ENCODE measurements at places on chromosomes 2 and 18.

DNA sequence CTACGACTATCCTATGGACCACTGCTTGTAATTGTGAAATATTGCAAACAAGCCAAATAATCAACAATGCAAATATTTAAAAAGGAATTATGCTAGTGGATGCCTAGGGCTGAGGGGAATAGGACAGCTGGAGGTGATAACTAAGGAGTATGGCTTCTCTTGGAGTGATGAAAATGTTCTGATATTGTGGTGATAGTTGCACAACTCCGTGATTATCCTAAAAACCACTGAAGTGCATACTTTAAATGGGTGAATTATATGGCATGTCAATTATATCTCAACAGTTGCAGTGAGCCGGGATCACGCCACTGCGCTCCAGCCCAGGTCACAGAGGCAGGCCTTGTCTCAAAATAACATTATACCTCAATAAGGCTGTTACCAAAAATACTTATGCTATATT, 125.1 kb upstream of the SH3BP4 start:
- DNase-seq, result no peak

DNA sequence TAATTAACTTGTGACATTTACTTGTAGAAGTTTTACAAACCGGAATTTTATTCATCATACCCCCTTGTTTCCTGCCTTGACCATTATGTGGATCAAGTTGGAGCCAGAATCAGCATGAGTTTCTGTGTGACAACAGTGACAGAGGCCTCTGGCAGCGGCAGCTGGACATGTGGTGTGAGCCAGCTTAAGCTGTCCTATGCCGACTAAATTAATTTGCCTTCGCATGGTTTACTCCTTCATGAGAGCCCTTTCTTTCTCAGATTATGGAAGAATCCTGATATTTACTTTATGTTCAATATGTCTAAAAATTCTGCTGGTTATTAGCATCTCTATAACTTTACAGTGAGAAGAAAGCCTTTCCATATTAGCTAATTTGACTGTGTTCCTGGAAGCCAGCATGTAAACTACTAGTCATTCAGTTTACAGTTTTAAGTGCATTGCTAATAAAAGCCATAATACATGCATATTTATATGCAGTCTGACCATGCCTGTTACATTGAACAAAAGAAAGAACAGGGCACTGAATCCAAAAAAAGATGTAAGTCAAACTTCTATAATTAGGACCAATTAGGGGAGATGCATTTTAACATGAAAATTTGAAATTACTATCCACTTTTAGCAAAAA, 495.8 kb upstream of the ACVR2A start:
- DNase-seq, result no peak

DNA sequence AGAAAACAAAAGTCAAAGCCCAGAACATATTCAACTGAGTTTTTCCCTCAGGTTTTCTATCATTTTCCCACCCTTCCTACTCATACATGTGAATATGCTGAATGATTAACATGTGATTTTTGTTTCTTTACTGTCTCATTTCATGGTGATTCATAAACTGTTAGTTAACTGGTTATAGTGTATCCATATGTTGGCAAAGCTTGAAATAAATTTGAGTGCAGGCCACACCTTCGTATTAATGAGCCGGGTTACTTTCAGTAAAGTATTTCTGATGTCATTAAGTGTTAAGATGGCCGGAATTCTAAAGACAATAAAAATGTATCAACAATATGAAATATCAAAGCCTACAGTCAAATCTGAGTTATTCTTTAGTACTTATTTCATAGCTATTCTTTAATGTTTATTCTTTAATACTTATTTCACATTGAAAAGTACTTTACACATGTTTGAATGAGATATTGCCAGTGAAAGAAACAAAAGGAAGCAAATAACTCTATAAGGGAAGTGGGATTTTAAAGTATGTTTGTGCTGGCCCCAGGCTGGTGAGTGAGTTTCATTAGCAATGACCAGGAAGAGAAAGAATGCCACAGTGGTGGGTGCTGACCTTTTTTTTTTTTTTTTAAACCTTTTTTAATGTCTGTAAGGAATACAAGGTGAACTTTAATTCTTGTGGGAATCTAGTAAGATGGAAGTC, 178.6 kb downstream of the NEDD4L start:
- DNase-seq, result no peak

GRCh38 chr2:62319070-62319469, 123.2 kb downstream of the B3GNT2 start:
- DNase-seq, result no peak

DNA sequence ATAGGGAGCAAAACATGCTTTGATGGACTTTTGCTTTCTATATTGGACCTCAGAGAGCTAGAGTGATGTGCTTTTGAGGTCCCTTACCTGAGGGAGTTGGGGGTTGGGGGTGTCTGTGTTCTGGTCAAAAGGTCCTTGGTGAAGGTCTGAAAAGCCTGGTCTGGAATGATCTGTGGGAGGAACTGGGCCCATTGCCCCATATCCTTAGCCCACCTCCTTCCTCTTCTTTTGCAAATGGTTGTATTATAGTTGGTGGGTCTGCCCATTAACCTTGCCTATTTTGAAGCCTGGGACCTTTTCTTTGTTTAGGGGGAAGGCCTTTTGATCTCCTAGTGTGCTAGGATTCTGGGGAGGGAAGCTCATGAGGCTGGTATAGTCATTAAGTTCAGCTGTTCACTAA, 88.7 kb downstream of the FMNL2 start:
- DNase-seq, result no peak

DNA sequence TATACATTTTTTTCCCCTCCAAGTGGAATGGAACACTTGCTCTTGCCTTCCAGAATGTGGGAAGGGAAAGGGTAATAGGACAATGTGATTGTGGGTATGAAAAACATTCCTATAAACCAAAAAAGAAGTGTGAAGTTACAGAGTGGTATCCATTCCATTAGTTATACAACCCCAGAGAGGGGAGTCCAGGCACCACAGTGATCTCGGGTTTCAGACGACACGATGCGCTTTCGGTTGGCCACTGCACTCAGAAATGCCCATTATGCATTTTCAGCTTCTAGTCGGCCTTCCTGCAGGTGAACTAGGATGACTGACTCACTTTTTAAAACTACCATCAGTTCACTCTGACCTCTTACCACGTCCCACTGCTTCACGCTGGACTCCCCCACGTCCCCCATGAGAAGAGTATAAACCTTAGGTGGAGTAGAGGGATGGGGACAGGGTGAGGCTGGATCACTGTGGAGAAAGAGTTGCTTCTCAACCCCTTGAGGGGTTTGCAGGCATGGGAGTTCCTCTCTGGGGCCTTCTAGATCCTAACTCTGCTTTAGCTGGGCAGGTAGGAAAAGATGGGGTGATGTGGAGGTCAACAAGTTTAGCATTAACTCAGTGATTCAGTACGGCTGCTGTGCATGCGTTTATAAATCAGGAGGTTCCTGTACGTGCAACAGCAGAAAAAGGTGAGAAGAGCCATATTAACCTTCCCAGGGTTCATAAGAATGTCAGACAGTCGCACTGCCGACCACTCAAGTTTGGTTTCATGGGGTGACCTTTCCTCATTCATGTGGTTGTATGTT, 50.5 kb downstream of the ZNF532 start:
- no peak for DNase-seq

All from stimulated activated CD4-positive, alpha-beta T cell treated with anti-CD3 and anti-CD28 coated beads, Interleukin-15, amount 100 ng/mL, for 1 hour (primary cell).